Activated CD8-positive, alpha-beta memory T cell treated with anti-CD3 and anti-CD28 coated beads, Interleukin-2, amount 50 U/mL, for 4 hours (primary cell): ENCODE measurements at places on chromosomes 4 and X.

DNA sequence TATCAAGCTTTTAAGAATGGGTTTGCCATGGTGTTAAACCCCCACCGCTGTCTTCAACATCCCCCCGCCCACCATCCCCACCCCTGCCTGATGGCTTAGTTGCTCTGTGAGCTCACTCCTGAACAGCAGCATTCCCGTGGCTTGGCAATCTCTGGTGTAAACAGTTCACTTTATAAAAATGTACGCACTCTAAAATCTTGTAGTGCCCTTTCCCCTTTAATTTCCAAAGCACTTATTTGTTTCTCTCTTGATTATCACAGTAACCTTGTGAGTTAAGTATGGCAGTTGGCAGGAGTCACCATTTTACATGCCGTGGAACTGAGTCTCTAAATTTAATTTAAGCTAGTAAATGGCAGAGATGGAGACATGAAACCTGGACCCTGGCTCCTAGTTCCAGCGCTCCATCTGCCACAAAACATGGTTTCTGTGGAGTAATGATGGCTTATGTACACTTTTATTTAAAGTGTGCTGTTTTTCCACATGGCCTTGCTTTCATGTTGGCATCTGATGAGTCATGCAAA lies 123.1 kb downstream of the AFF1 start:
- no peak for DNase-seq

GRCh38 chr4:125392694-125393093 lies 77.9 kb downstream of the FAT4 start:
- no peak for DNase-seq

DNA sequence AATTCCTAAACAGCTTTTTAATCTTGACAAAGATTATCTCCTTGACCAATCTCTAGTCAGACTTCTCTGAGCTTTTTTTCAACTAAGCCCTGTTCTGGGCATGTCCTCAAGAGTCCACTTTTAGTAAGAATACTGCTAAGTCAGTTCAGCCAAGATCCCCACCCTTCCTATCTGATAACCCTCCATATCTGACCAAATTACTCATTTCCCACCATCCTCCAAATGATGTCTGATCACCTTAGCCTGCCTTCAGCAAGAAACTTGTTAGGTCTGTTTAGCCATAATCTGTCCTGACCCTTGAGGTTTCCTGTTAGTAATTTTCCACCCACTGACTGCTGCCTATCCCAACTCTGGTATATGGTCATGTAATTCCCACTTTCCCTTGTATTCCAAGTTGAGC lies 65.2 kb downstream of the FAM13A start:
- no peak for DNase-seq

DNA sequence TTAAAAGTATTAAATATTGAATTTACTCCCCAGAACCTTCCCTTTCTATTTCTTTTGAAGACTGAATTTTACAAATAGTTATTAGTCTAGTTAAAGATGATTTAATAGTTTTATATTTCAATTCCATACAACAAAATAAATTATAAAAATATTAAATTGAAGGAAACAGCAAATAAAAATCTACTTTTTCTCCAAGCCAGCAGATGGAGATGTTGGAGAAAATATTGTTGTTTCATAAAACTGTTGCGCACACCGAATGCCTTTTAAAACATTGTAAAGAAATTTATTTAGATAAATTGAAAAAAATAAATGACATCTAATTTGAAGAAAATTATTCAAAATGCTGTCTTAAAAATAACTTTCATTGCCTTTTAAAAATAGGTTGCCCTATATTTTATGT lies 5.5 kb downstream of the GRIA2 start:
- DNase-seq = no peak

GRCh38 chr4:76892601-76893000 lies 5.3 kb downstream of the SOWAHB start:
- DNase-seq = no peak

DNA sequence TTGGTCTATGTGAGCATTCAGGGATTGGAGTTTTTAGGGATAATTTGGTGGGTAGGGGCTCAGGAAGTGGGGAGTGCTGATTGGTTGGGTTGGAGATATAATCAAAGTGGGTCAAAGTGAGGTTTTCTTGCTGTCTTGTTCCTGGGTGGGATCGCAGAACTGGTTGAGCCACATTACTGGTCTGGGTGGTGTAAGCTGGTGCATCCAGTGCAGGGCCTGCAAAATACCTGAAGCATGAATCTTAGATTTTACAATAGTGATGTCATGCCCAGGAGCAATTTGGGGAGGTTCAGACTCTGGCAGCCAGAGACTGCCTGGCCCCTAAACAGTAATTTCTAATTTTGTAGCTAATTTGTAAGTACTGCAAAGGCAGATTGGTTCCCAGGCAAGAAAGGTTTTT lies 665.6 kb upstream of the PRKX start:
- DNase-seq = no peak

- no peak for DNase-seq
These were observed 32.3 kb downstream of the NOP14 start for GRCh38 chr4:2930758-2931511.

DNA sequence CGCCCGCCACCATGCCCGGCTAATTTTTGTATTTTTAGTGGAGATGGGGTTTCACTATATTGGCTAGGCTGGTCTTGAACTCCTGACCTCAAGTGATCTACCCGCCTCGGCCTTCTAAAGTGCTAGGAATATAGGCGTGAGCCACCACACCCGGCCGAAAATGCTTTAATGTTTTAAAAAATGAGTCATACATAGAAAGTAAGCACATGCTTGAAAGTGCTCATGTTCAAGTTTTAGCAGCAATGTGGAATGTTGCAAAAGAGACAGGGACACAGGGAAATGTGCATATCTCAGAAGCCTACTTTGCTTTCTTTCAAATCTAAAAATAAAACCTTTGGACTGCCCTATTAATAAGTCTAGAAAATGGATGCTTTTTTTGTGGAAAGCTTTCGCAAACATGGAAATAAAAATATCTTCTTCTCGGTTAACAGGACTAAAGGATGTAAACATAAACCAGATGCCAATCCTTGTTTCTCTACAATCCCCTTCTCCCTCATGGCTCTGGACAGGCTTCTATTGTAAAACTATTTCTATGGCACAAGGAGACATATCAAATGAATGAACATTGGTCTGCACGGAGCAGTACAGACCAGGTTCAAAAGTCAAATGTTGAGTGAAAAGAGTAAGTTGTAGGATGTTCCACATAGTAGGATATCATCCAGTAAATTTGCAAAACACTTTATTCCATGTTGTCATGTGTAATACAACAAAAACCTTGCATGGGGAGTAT lies 15.0 kb downstream of the MECP2 start:
- DNase-seq = no peak

DNA sequence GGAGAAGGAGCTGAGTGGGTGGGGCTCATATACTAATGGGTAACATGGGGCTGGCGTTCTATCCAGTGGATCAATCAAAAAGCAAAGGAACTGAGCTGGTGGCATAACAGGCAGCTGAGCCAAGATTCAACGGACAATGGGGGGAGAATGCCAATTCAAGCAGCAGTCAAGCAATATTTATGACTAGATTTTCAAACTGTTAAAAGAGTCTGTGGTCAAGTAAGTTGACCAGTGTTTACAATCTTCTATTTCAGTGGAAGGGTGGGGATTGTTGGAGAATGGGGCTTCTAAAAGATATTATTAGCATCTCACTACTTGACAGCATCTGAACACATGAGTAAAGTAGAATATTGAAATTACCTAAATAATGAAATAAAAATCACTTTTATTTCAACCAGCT lies 64.9 kb upstream of the SCRG1 start:
- DNase-seq = no peak

DNA sequence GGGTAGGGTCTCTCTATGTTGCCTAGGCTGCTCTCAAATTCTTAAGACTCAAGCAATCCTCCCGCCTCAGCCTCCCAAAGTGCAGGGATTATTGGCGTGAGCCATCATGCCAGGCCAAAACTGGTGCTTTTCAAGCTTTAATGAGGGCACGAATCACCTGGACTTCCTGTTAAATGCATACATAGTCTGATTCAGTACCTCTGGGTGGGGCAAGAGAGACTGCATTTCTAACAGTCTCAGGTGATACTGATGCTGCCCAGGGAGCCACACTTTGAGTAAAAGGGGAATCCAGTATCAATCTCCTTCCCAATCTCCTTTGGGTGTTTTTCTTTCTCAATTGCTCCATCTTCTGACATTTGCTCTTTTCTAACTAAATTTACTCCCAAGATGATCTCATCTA lies 96.5 kb downstream of the SH3RF1 start:
- DNase-seq = no peak

DNA sequence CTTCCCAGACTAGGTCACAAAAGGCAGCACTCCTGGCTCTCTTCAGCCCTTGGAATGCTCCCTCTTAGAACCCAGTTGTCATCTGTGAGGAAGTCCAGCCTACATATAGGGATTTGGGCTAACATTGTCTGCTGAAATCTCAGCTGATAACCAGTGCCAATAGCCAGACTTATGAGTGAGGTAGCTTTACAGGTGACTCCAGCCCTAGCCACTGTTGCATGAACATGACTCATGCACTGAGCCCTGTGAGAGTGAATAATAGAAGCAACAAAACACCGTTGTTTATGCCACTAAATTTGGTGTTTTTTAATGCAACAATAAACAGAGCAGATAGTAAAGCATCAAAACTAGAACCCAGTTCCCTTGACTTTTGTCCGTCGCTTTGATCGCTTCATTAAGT lies 433.2 kb downstream of the STIM2 start:
- DNase-seq = no peak

GRCh38 chr4:93764639-93765246 lies 63.8 kb upstream of the ATOH1 start:
- no peak for DNase-seq

DNA sequence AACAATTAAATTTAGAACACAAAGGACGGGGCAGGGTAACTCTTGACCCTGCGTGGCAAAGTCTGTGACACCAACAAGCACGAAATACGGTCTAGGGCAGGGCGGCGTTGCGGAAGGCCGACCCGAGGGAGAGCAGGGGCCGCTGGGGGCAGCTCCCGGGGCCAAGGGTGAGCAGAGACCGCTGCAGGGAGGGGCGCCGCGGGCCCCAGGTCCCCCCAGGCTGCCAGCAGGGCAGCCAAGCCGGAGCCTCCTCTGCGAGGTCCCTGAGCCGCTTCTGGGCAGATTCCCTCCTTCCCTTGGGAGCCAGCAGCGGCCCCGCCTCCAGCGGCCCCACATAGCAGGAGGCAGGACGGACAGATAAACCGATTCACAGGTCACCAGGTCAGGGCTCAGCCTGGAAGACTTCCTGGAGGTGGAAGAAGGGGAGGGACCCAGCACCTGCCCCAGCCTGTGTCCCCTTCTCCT lies 90.2 kb downstream of the FAM53A start:
- peak; percentile 6 for DNase-seq

GRCh38 chrX:77014377-77015372 lies 432.5 kb upstream of the FGF16 start:
- no peak for DNase-seq

DNA sequence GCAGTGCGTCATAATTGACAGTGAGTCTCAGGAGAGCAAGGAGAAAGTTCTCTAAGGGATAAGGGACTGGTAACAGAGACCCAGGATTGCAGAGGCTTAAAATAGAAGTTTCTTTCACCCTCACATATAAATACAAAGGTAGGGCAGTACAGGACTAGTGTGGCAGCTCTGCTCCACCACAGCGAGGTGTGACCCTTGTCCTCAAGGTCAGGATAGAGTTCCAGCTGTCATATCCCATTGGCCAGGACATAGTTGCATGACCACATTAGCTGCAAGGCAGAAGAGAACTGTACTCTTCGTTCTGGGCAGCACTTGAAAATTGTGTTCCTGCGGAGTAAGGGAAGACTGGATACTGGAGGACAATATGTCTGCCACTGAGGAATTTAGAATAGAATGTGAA lies 94.5 kb downstream of the RS1 start:
- DNase-seq = no peak

DNA sequence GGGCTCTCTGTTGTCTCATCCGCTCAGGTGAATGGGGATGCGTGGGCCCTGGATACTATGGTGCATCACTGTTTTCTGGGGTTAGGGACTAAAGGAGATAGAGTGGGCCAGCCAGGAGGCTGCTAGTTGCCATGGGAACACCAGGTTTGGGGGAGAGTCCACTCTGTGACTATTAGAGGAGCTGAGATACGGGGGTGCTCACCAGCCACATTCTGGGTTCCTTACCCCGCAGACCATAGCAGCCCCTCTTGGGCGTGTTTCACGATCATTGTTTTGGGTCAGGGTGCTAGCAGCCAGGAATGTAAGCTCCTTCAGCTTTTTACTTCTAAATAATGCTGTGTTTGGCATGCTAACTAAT lies 4.6 kb downstream of the EFNB1 start:
- peak; percentile 3 for DNase-seq

DNA sequence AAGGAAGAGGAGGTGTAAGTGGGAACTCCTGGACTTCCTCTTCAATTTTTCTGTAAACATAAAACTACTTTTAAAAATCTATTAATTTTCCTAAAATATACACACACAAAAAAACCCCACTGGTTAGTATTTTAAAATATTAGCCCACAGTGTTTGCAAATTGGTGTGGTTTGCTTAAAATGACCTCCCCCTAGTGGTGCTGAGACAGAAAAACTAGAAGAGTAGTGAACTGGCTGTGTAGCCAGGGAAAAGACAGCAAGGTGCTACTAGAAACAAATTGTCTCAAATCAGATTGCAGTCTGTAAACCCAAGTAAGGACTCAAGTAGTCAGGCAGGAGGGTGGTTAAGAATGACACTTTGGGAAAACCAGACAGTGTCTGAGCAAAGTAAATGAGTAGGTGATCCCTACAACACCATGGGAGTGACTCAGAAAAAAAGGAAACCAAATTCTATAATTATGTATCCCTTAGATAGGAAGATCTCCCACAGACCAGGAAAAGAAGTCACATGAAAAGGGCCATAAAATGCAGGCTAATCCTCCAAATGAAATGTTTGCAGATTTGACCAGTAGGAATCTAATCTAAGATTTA lies 26.0 kb downstream of the AMTN start:
- DNase-seq = no peak

DNA sequence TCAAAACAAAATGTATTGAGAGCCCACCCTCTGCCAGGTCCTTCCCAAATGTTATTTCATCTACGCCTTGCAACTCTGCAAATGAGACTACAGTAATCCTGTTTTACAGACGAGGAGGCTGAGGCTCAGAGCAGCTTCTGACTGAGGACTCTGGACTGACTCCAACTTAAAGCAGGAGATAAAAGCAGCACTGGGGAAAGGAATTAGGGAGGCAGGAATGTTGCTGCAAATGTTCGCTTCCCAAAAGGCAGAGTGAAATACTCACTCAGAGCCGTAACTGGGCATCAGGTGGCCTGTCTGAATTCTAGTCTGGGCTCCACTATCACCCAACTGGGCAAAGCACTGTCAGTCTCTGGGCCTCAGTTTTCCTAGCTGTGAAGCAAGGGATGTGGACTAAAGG lies 94.7 kb upstream of the SRD5A3 start:
- DNase-seq = no peak

GRCh38 chrX:96752781-96753180 lies 68.1 kb downstream of the DIAPH2 start:
- no peak for DNase-seq

DNA sequence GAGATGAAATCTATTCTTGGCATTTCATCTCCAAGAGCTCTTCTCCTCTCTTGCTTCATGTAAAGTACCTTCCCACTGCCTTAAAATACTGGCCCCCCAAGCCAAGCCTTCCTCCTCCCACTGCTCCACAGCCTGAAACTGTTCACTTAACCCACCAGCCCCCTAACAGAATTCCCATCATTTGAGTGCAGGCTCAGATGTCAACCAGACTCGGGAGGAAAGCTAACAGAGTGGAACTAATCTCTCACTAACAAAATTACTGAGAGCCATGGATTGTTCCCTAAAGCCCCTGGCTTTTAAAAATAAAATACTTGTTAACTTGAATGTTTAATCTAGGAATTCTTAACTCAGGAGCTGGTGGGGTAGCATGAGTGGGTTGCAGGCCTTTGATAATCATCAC lies 7.1 kb upstream of the DCUN1D4 start:
- no peak for DNase-seq
